ENCODE measurements at places on chromosomes 5 and 9.

DNA sequence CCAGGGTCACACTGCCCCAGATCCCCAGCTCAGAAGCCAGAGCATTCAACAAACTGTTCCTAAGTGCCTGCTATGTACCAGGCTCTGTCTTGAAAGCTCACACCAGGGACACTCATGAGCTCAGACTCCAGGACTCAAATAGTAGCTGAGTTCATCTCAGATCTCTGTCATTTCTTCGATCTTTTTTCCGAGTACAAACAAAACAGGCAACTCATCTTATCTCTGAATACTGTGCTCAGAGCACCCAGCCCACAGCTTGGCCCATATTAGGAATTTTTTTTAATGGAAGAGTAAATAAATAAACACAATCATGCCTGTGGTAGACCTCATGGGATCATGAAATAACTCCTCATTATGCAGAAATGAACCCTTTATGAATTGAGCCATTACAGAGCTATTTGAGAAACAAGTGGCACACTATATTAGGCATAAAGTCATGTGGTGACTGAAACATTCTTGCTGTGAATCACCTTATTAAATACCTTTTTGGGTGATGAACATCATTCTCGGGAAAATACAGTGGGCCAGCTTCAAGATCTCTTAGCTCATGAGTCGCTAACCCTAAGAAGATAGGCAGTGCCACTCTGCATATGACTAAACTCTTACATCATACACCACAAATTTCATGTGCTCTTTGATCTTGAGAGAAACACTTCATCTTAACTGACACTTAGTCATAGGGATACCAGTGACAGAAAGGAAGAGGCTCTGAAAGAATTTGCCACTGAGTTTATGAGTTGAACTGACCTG is 9.9 kb downstream of the SH3RF2 start:
- DNase-seq = no peak

GRCh38 chr5:1364211-1364610 is 19.3 kb upstream of the CLPTM1L start:
- DNase-seq = no peak

- no peak for DNase-seq
Observed at GRCh38 chr9:7777771-7778170, 21.8 kb downstream of the DMAC1 start.

- DNase-seq = no peak
Observed at GRCh38 chr9:21432672-21433425, 7.4 kb upstream of the IFNA1 start.

- no peak for DNase-seq
Observed at GRCh38 chr9:27377811-27378456, 81.0 kb upstream of the EQTN start.

GRCh38 chr9:126495411-126496180 is 118.1 kb upstream of the LMX1B start:
- no peak for DNase-seq

GRCh38 chr5:176733406-176734262 is 76.7 kb upstream of the UNC5A start:
- no peak for DNase-seq

- DNase-seq = no peak
Observed at GRCh38 chr5:132055808-132056609, 4.4 kb upstream of the IL3 start.

DNA sequence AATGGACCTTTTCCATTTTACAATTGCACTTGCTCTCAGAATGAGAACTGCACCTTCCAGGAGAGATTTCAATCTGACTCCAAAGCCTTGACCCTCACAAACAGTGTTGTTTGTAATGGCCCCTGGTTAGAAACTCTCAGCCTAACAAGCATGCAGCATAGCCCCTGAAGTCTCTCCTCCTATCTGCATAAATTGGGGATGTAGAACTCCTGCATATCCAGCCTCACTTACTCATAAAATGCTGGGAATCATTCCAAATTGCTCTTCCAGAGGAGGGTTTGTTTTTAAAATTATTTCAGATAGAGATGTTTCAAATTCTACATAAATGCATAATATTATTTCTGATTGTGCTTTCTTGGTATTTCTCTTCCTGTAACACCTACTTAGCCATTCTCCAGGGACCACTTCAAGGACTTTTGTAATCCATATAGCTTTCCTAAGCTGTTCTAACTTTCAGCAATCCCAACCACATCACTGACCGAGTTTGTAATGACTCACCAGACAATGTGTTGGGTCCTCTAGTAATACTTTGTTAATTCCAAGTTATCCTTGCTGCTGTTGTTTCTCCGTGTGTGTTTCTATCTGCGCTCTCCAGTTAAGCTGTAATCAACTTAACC is 143.8 kb upstream of the CCDC152 start:
- no peak for DNase-seq

GRCh38 chr5:159050316-159051143 is 49.2 kb downstream of the EBF1 start:
- DNase-seq = no peak

- no peak for DNase-seq
Observed at GRCh38 chr9:22840641-22841040, 394.0 kb downstream of the DMRTA1 start.

GRCh38 chr5:172506921-172507320 is 52.6 kb upstream of the SH3PXD2B start:
- DNase-seq = no peak

DNA sequence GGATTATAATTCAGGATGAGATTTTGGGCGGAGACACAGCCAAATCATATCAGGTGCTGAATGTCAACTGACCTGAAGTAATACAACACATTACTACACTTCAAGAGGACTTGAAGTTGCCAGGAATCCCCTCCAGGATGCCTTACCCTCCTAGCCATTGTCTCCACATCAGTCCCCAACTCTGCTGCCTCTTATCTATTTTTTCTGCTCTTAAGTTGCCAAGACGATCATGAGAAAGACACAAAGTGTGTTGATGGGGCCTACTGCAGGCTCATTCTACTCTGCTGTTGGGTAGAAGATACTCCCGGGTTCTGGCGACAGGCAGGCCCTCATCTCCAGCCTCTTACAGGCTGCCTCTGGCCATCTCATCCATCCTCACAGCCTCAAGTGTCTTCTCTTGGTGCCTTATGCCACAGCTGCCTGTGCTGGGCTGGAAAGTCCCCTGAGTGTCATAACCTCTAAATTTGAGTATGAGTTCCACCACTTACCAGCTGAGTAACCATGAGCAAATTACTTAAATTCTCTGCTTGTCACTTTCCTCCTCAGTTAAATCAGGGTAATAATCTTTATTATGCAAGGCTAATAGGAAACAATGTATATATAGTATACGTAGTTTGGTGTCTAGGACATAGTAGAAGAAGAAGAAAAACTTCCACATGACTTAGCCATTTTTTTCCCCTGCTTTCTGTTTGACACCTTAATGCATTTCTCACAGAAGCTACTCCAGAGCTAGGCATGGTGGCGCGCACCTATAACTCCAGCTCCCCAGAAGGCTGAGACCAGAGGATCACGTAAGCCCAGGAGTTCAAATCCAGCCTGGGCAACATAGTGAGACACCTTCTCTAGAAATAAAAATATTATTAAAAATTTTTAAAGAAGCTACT is 73.0 kb upstream of the SNX2 start:
- no peak for DNase-seq

GRCh38 chr5:111022301-111022700 is 49.2 kb upstream of the TSLP start:
- no peak for DNase-seq

GRCh38 chr9:72704688-72705375 is 183.4 kb downstream of the TMC1 start:
- DNase-seq = no peak

- no peak for DNase-seq
Observed at GRCh38 chr9:124238546-124239140, 19.1 kb upstream of the NEK6 start.
